ENCODE measurements at places on chromosomes 13 and 19.

DNA sequence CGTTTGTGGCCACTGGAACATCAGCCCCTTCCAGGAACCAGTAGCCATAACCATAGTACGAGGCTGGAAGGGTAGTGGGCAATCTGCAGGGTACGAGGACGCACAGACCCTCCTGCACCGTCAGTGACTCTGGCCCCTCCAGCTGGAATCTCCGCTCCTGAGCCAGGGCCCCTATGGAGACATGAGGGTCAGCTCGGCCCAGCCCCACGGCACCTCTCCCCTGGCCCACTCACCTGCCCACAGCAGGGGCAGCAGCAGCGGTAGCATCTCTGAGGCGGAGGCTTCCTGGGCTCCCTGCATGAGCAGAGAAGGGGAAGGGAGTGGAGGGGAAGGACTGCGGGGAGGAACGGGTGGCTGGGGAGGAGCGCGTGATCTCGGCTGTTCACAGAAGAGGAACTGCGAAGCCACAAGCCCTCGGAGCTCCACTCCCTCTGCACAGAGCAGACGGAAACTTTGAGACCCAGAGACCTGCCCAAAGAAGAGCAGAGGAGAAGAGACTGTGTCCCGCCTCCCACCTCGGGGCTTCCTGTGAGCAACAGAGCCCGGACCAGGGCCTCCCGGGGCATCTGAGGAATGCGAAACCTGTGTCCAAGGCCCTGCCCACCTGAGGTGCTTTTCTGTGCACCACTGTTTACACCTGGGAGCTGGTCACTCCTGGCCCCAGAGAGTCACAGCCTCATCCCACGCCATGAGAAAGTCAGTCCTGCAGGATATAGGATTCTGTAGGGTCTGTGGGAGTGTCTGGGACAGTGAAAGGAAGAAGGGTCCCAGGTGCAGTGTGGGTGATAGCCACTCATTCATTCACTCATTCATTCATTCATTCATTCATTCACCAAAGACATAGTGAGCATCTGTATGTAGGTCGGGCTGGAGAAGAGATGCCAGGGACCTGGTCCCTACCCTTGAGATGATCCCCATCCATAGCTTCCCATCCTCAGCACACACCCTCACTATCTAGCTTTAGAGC, at the start of gene SIGLEC6:
Gene SIGLEC6 (minus strand): TSS at position 322 of the 967 bp plus-strand sequence. CDS start 22 bp downstream, at position 300.
- peak; percentile 17 for DNase-seq

DNA sequence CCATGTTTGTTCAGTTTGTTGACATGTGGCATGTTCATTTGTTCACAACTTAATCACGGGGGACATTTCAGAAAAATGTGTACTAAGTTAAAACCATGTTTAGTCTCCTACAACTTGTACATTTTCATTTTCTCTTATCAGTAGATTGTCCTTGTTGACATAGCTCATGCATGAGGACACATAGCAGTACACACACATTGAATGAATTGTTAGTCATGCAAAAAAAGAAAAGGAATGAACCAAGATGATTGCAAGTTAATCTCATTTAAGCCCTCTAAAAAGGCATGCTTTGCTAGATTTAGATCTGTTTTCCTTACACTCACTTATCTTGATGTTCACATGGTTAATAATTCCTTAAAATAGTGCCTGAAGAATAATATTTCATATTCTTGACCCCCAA, 38.2 kb upstream of the AKAP11 start:
- no peak for DNase-seq

DNA sequence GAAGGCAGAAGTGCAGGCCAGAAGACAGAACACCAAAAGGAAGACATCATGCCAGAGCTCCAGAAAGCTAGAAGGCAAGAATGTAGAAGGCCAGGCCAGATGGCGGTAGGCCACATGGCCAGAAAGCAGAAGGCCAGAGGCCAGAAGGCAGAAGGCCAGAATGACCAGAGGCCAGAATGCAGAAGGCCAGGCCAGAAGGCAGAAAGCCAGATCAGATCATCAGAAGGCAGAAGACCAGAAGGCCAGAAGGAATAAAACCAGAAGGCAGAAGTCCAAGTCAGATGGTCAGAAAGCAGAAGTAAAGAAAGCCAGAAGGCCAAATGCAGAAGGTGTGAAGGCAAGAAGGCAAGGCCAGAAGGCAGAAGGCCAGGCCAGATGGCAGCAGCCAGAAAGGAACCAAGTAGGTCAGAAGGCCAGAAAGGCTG, 185.0 kb downstream of the TUBA3C start:
- DNase-seq, result no peak

DNA sequence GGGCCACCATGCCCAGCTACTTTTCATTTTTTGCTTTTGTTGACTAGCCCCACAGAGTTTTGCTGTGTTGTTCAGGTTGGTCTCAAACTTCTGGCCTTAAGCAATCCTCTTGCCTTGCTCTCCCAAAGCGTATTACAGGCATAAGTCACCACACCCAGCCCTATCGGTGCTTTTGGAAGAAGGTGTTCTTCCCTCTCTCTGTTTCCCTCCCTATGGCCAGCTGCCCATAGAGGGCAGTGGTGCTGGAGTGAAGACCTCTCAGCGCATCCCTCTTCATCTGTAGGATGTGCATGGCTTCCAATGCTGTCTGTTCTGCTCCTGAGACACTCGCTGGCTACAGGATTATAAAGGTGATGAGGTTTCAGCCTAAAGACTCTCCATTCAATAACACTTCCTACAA, 1.3 kb upstream of the CD22 start:
- no peak for DNase-seq

DNA sequence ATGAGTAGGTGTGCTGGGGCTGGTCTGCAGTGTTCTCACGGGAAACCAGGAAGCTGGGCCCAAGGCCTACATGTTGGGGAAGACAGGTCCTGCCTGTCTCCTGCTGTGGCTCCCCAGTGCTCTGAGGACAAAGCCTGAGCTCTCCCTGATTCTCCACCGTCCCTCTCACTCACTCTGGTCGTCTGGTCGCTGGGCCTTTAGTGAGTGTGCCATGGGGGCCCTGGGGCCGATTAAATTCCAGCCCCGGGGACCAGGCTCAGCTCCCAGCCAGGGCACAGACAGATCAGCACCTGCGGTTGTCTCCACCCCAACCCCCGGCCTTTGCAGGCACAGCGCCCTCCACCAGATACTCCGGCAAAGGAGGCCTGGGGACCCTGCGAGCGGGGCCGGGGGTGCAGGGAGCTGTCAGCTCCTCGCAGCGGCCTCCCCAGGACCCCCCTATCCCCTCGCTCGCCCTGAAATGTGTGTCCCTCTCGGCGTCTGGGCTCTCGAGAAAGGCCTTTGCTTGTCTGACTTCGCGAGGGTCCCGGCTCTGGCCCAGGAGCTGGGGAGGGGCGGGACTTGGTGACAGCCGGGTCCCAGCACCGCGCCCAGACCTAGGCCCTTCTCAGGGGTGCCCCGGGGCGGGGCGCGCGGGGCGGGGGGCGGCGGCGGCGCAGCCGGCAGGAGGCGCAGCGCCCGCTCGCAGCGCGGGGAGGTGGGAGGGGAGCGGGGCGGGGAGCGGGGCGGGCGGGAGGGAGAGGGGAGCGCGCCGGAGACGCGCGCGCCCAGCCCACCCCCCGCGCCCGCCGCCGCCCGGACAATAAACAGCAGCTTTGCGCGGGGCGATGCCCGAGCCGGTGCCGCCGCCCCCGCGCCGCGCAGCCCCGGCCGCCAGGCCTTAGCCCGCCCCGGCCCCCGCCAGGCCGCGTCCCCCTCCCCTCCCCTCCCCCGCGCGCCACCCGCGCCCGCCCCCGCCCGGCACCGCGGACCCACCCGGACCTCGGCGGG, at the start of gene PALM:
Gene PALM (plus strand): TSS at position 782 of the 990 bp plus-strand sequence. CDS start 212 bp downstream, outside the sequence.
- no peak for DNase-seq
